ENCODE measurements at places on chromosomes 4 and X. TPM values are rescaled to one million over a fixed set of nuclear protein-coding genes. Genes with fewer than 3 reads are reported as not detected.

DNA sequence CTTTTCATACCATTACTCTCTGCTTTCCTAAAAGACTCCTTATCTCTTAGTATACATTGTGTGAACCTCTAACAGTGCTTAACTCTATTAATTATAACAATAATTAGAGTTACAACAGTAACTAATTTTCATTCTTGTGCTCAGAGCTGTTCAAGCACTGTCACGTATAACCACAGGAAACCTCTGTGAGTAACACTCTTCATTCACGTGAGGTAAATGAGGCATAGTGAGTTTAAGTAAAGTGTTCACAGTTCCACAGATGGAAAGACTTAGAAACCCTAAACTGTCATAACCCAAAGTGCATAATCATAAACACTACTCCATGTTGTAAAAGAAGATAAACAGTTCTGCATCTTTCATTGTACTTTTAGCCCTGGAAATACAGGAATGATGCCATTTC lies 222.4 kb downstream of the CCSER1 start:
- no peak for DNase-seq

DNA sequence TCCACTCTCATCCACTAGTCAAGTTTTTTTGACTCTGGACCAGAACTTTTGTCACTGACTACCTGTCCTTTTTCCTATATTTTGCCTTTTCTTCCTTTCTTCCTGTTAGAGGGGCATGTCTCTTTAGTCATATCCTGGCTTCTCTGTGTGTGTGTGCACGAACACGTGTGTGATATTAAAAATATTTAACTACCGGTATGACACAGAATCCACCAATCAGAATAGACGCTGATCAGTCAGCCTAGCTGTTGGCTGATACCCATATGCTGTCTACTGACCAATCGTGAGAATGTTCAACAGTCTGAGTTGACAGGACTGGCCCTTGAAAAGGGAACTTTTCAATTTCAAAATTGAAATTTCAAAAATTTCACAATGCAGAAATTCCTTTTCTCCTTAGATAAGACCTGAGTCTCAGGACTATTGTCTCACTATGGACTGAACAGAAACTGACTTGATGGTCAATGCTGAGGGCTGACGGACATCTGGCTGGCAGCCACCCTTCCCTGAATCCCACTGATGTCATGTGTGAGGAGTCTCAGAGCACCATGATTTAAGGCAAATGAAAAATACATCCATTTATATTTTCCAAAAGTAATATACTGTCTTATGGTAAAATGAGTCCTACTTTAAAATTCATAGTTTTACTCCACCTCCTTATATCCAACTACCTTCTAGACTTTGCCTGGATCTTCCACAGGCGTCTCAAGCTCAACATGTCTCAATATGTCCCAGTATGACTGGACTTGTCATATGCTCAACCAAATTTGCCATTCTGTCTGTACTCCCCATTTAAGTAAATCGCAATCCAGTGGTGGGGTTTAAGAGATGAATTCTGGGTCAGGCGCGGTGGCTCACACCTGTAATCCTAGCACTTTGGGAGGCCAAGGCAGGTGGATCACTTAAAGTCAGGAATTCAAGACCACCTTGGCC lies 78.0 kb downstream of the CHRNA9 start:
- no peak for DNase-seq

DNA sequence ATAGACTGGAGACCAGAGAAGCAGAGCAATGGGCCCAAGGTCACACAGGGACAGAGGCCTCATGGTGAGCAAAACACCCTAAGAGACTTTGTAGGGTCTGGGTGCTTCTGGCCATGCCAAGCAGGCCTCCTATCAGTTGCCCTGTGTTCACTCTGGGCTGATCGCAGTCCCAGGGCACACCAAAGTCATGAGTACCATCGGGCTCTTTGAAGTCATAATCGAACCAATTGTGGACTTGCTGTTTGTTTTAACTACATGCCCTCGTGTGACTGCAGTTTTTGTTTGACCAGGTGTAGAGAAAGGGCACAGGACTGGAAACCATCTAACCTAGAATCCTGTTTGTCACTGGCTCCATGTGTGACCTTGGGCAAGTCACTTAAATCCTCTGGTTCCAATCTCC lies 172.5 kb upstream of the CPEB2 start:
- DNase-seq, result no peak

DNA sequence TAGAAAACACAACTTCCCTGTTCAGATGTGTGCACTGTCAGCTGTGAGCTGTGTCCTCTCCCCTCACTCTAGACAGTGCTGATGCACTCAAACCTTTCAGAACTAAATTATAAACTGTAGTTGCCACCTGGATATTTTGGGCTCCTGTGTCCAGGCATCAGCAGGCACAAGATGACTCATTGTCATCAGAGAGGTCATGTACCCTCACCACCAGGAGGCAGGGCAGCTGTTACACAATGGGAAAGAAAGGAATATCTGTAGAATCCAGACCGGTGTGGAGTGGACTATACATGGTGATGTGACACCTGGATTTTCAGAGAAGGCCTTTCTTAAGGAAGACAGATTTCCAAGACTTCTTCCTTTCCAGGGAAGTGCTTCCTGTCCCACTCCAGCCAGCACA lies 854.4 kb upstream of the AGA start:
- no peak for DNase-seq

- DNase-seq, result no peak
Observed at GRCh38 chrX:39017716-39018115, 216.5 kb downstream of the MID1IP1 start.

DNA sequence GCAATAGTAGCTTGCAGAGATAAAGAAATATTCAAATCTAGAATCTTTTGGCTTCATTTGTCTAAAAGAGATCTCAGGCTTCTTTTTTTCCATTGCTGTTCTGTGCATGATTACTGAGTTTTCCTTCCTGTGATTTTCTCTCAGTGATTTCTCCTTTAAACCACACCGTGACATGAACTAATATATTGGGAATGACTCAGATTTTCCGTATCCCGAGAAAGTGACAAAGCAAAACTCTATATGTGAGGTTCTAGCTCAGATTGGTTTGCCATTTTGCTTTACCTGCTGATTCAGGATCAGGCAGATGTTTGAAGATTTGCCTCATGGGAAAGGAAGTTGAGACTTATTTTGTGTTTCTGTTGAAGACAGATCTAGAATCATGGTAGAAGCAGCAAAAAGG lies 59.4 kb downstream of the MTHFD2L start:
- DNase-seq, result no peak

DNA sequence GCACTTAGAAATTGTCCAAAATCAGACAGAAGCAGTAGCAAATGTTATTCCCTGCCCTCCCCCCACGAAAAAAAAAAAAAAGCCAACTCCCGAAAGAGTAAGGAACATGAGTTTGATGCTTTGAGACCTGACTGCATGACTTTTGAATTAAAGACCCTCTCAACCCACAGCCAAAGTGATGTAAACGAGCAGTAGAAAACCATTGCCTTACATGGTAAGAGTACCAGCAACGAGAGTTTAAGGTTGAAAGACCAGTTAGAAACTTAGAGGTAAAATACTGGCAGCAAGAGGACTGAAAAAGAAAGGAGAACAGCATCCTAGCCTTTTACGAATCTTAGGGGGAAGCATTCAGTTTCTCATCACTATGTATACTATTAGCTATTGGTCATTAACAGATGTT lies 10.0 kb upstream of the ANXA10 start:
- no peak for DNase-seq

DNA sequence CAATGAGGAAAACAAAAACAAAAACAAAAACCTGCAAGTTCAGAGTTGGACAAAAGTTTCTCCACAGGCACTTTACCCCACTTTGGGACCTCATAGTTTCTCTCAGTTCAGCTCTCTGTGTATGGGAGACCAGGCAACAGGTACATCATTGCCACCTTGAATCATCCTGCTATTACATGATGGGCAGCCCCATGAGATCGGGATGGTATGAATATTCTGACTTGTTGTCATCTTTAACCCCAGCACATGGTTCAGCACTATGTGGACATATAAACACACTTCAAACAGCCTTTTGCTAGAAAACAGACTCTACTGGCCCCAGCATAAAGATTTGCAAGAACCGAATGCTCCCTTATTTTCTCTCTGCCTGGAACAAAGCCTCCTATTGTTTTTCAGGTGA lies 176.9 kb upstream of the SCML1 start:
- no peak for DNase-seq

OTC gene
- total RNA-seq, result not detected

WDR17 gene
- 2.0 TPM for total RNA-seq

NMU gene
- total RNA-seq, result 0.93 TPM
